Fibroblast of skin of back (primary cell): ENCODE measurements at places on chromosomes 6 and 20.

DNA sequence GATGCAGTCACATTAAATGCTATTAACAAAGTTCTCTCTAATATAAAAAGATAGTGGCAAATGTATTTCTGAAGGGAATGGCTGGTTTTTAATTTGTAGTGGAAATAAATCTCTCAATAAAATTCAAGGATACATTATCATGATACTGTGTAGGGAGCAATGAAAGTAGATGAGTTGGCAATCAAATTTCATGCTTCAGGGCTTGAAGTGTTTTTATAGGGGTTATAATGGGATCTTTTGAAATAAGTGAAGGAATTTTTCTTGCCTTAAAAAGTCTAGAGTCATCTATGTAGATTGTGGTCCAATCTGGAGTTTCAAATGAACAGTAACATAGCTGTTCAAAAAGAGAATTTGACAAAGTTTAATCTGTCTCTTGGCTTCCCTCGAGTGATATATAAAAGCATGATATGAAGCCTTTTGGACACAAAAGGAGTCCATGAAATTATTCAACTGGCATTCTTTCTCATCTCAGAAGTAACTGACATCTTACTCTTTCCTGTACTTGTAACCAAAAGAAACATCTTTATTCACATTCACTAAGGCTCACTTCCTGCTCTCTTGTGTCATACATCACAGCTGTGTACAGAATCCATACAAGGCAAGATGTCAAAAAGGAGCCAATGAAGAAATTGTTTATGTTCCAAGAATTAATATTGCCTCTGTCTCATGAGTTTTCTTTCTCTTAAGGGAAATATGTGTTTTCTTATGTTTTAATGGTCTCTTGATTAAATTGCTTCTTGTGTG lies 591.0 kb upstream of the GJE1 start:
- no peak for DNase-seq

GRCh38 chr6:170172392-170172791 lies 118.5 kb downstream of the DLL1 start:
- DNase-seq, result no peak

DNA sequence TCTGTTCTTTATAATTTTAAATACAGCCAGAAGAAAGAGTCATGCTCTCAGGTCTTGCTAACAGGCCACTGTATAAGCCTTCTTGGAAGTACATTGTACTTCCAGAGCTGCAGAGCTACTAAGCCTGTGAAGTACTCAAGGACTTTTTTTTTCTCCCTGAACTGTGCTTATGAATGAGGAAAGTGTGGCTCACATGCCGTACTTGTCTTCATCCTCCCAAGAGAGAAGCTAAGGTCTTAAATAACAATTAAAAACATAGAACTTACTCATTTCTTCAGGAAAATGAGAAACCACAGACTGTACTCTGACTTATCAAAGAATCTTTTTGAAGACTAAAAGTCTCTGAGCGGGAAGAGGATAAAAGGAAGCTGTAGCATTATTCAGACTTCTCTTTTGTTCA lies 218.3 kb downstream of the HTR1B start:
- no peak for DNase-seq

GRCh38 chr6:132730560-132730959 lies 16.7 kb upstream of the VNN1 start:
- DNase-seq, result no peak

GRCh38 chr6:34696189-34696738 lies 303 bp downstream of the ILRUN start:
- peak; percentile 40 for DNase-seq
